A673 (cell line): ENCODE measurements at places on chromosomes 5 and 9. TPM values are rescaled to one million over a fixed set of nuclear protein-coding genes. Genes with fewer than 3 reads are reported as not detected.

- no peaks in the 10 kb centered on the region for H3K4me1 ChIP-seq
- DNase-seq, result no peak
Measured at GRCh38 chr9:70172532-70172931, 86.2 kb upstream of the SMC5 start.

DNA sequence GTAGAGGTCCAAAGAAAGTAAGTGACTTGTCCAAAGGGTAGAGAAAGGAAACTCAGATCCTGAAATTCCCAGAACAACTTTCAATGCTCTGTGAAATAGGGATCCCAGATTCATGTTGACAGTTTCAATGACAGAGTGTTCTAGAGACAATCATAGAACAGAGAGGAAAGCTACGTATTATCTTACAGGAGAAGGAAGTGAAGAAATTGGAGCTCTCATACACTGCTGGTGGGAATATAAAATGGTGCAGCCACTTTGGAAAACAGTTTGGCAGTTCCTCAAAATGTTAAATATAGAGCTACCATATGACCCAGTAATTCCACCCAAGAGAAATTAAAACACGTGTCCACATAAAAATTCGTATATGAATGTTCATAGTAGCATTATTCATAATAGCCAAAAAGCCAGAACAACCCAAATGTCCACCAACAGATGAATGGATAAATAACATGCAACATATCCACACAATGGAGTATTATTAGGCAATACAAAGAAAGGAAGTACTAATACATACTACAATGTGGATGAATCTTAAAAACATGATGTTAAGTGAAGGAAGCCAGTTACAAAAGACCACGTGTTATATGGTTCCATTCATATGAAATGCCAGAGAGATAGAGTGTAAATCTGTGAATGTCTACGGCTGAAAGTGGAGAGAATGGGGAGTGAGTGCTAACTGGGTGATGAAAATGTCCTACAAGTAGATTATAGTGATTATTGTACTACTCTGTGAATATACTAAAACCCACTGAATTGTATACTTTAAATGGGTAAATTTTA lies 197.1 kb downstream of the NTRK2 start:
- no peaks in the 10 kb centered on the region for H3K27me3 ChIP-seq
- H3K27ac ChIP-seq, result no peak overlapping the region
- no peaks in the 10 kb centered on the region for H3K36me3 ChIP-seq
- DNase-seq, result no peak
- no peaks in the 10 kb centered on the region for H3K4me1 ChIP-seq
- H3K4me3 ChIP-seq, result no peak overlapping the region

- H3K4me1 ChIP-seq, result no peaks in the 10 kb centered on the region
- DNase-seq, result peak; percentile 44
- H3K27me3 ChIP-seq, result no peaks in the 10 kb centered on the region
Measured at GRCh38 chr9:90044710-90045151, 439.9 kb downstream of the GADD45G start.

DNA sequence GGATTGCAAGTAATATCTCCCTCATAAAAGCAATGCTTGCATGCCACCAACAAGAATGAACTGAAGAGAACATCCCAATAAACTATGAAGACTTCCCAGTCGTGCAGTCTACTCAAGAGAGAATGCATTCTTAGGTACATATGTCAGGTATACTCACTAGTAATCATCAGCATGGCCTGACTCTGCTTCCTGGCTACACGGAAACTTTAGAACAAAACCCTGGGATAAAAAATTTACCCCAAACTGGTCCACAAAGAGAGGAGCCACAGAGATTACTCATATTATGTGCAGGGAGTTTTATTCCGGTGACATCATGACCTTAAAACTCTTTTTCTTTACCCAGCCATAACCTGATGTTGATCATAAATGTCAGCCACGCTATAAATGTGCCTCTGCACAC lies 57.5 kb upstream of the PAPPA start:
- H3K4me3 ChIP-seq, result no peak overlapping the region
- H3K27ac ChIP-seq, result no peak overlapping the region
- no peak for DNase-seq
- H3K36me3 ChIP-seq, result no peaks in the 10 kb centered on the region
- no peaks in the 10 kb centered on the region for H3K27me3 ChIP-seq
- peaks cover 17% of the 10 kb centered on the region for H3K4me1 ChIP-seq

DNA sequence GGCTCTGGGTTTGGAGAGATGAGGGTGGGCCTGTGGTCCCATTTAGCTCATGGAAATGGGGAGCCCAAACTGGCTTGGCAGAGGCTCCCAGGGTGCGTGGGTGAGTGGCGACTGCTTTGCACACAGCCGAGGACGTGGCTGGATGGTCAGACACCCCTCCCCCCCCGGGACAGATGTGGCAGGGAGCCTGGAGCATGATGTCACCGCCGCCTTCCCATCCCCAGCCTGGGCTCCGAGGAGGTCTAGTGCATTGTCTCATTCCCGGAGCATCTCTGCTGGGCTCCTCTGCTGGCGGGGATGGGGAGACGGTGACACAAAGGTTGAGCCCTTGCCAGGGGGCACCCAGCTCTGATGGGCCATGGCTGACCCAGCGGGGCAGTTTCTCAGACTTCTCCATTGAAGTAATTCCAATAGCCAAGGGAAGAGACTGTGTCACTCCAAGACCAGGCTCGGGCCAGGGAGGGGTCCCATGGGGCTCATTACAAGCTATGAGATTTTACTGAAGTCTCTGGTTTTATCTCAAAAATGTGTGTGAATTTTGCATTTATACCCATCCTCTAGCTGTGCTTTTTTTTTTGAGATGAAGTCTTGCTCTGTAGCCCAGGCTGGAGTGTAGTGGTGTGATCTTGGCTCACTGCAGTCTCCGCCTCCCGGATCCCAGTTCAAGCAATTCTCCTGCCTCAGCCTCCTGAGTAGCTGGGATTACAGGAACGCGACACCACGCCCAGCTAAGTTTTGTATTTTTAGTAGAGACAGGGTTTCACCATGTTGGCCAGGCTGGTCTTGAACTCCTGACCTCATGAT lies 36.1 kb downstream of the HMCN2 start:
- H3K27me3 ChIP-seq, result peaks cover 39% of the 10 kb centered on the region
- no peak overlapping the region for H3K4me3 ChIP-seq
- H3K4me1 ChIP-seq, result no peaks in the 10 kb centered on the region
- no peak overlapping the region for H3K27ac ChIP-seq
- no peaks in the 10 kb centered on the region for H3K36me3 ChIP-seq
- DNase-seq, result no peak

Gene BRD3
- 61.6 and 72.7 TPM in 2 replicates for total RNA-seq

- H3K4me3 ChIP-seq, result no peak overlapping the region
- H3K27ac ChIP-seq, result no peak overlapping the region
- no peaks in the 10 kb centered on the region for H3K27me3 ChIP-seq
- H3K4me1 ChIP-seq, result peaks cover 5% of the 10 kb centered on the region
- no peak for DNase-seq
Measured at GRCh38 chr9:136285501-136286358, 18.2 kb downstream of the CCDC187 start.

GRCh38 chr5:60497706-60498500 lies 202.1 kb downstream of the DEPDC1B start:
- no peaks in the 10 kb centered on the region for H3K4me1 ChIP-seq
- H3K27ac ChIP-seq, result no peak overlapping the region
- DNase-seq, result no peak
- no peak overlapping the region for H3K4me3 ChIP-seq
- H3K36me3 ChIP-seq, result no peaks in the 10 kb centered on the region

Gene MEGF10
- total RNA-seq, result 0.71 and 0.87 TPM in 2 replicates

Gene C9orf153
- 0.35 and 0.56 TPM in 2 replicates for total RNA-seq

- no peaks in the 10 kb centered on the region for H3K4me1 ChIP-seq
- no peaks in the 10 kb centered on the region for H3K27me3 ChIP-seq
- no peak overlapping the region for H3K4me3 ChIP-seq
Measured at GRCh38 chr9:110143485-110143884, 64.5 kb downstream of the C9orf152 start.

Gene SV2C
- 3.1 and 4.1 TPM in 2 replicates for total RNA-seq

DNA sequence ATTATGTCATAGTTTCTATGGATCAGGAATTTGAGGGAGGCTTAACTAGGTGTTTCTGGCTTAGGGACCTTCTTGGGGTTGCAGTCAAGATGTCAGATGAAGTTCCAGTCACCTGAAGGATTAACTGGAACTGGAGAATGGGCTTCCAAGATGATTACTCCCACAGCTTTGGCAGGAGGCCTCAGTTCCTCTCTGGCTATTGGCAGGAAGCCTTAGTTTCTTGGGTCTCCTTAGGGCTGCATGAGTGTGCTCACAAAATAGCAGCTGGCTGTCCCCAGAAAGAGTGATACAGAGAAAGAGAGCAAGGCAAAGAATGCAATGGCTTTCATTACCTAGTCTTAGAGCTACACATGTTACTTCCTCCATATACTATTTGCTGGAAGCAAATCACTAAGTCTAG lies 138.1 kb upstream of the TLE4 start:
- no peak for DNase-seq
- no peak overlapping the region for H3K4me3 ChIP-seq
- no peak overlapping the region for H3K27ac ChIP-seq
- no peaks in the 10 kb centered on the region for H3K36me3 ChIP-seq
- H3K27me3 ChIP-seq, result peaks cover 24% of the 10 kb centered on the region

GRCh38 chr5:60687927-60688720 lies 11.8 kb downstream of the DEPDC1B start:
- no peak overlapping the region for H3K27ac ChIP-seq
- no peaks in the 10 kb centered on the region for H3K27me3 ChIP-seq
- peaks cover 6% of the 10 kb centered on the region for H3K36me3 ChIP-seq
- H3K4me1 ChIP-seq, result peaks cover 5% of the 10 kb centered on the region
- peak; percentile 32 for DNase-seq

DNA sequence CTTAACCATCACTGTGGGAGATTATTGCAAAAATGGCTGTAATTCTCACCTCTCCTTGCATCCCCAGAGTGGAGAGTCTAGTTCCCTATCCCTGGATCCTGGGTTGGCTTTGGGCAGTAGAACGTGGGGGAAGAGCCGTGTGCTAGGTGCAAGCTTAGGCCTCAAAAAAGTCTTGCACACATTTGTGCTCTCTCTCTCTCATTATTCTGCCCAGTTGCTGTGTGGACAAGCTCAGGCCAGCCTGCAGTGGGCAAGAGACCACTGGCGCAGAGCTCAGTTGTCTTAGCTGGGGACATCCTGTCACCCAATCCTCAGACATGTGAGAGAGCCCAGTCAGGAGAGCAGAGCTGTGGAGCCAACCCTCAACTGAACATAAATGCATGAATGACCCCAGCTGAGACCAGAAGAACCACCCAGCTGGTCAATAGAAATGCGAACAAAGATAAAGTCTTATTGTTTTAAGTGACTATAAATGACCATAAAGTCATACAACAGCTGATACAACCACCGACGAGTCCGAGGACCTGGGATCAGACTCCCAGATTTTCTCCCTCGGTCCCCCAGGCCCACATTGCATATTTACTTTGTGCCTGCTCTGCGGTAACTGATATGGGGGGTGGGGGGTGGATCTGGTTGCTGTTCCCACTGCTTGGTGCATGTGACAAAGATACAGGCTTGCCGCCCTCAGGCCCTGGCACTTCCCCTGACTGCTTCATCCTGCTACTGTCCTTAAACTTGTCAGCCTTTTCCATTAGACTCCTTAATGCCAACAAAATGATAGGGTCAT lies 166.4 kb upstream of the MVB12B start:
- no peak overlapping the region for H3K4me3 ChIP-seq
- DNase-seq, result no peak
- H3K36me3 ChIP-seq, result no peaks in the 10 kb centered on the region
- peaks cover 24% of the 10 kb centered on the region for H3K4me1 ChIP-seq

DNA sequence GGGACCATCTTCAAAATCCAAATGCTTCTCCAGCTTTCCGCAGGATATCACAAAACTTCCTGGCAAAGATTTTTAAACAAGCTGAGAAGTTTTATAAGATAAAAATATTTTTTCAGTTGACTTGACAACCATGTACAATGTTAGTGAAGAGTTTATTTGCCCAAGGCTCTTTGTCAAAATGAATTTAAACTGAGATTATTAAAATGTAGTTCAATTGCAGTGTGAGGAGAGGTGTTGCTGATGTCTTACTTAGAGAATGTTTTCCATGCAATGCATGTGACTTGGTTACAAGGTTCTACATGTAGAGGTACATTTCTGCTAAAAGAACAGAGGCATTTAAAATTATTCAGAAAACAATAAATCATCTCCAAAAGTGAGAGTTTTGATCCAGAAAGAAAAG lies 131.4 kb upstream of the MINAR2 start:
- H3K36me3 ChIP-seq, result no peaks in the 10 kb centered on the region
- peaks cover 3% of the 10 kb centered on the region for H3K27me3 ChIP-seq
- H3K27ac ChIP-seq, result no peak overlapping the region
- DNase-seq, result no peak
- H3K4me1 ChIP-seq, result no peaks in the 10 kb centered on the region
- H3K4me3 ChIP-seq, result no peak overlapping the region

Gene FOXD4L3
- total RNA-seq, result not detected in 2 replicates

DNA sequence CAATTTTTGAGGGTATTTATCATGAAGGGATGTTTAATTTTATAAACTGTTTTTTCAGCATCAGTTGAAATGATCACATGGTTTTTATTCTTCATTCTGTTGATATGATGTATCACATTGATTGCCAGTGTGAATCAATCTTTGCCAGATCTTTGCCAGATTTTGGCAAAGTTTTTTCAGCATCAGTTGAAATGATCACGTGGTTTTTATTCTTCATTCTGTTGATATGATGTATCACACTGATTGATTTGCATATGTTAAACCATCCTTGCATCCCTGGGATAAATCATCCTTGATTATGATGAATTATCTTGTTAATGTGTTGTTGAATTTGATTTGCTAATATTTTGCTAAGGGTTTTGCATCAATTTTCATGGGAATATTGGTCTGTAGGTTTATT lies 140.9 kb upstream of the TAS2R1 start:
- no peaks in the 10 kb centered on the region for H3K27me3 ChIP-seq
- no peaks in the 10 kb centered on the region for H3K36me3 ChIP-seq
- no peak for DNase-seq
- H3K4me3 ChIP-seq, result no peak overlapping the region

Gene GOLGA1
- 21.7 and 23.9 TPM in 2 replicates for total RNA-seq

Gene BHMT2
- total RNA-seq, result 0.19 and 0.50 TPM in 2 replicates

DNA sequence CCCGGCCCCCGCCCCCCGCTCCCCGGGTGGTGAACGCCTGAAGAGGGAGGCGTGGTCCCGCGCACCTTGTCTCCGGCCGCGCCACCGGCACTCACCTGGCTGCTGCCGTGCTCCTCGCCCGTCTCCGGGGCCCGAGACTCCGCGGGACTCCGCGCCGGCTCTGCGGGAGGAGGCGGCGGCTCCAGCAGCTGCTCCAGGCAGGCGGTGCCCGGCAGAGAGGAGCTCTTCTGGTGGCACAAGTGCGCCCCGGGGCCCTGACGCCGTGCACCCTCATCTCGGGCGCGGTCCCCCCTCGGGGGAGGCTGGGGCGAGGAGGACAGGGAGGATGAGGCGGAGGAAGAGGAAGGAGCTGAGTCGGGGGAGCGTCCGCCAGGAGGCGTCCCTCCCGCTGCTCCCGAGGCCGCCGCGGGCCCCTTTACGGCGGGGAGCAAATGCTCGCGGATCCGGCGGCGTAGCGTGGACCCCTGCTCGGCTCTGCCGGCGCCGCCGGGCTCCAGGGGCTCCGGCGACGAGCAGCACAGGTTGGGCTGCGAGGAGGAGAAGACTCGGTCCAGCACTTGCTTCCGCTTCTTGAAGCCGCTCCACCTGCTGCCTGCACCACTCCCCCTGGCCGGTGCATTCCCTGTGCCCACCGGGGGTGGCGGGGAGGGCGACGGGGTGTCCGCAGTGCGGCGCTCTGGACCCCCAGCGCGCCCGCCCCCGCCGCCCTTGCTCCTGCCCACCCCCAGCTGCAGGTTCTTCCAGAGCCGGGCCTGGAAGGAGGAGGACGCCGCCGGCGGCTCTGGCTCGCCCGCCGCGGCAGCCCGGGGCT lies 928 bp downstream of the MCTP1 start:
- peak; percentile 52 for DNase-seq
- peaks cover 84% of the 10 kb centered on the region for H3K27me3 ChIP-seq
- peak overlapping the region; percentile 62 for H3K4me3 ChIP-seq
- H3K36me3 ChIP-seq, result no peaks in the 10 kb centered on the region

- no peaks in the 10 kb centered on the region for H3K27me3 ChIP-seq
- H3K4me3 ChIP-seq, result no peak overlapping the region
- no peak for DNase-seq
- H3K4me1 ChIP-seq, result no peaks in the 10 kb centered on the region
Measured at GRCh38 chr9:119334745-119335144, 34.5 kb downstream of the BRINP1 start.
